ENCODE measurements at places on chromosomes 1 and 21. TPM values are rescaled to one million over a fixed set of nuclear protein-coding genes. Genes with fewer than 3 reads are reported as not detected.
A peak's percentile ranks its signal among the peaks of the same experiment; 100 is the strongest.

The PRAMEF10 gene
- total RNA-seq, result not detected

The OR2T8 gene
- not detected for total RNA-seq

The SLC44A3 gene
- total RNA-seq, result 0.21 TPM

The NUF2 gene
- total RNA-seq, result 67.4 TPM

The ESRRG gene
- total RNA-seq, result not detected

The AMY2A gene
- total RNA-seq, result not detected

GRCh38 chr1:248872752-248873408 lies 14.0 kb upstream of the ZNF692 start:
- peak; percentile 75 for DNase-seq

DNA sequence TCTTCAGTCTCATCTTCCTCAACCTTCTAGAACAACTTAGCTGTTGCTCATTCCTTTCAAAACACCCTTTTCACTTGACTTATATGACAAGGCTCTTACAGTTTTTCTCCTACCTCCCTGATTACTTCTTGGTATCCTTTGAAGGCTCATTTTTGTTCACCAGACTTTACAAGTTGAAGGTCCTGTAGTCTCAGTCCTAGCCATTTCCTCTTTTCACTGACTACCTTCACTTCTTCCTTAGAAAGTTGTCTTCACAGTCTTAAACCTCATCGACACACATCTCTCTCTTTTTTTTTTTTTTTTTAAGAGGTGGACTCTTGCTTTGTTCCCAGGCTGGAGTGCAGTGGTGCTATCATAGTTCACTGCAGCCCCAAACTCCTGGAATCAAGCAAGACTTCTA lies 6.6 kb upstream of the TP53BP2 start:
- DNase-seq, result no peak

DNA sequence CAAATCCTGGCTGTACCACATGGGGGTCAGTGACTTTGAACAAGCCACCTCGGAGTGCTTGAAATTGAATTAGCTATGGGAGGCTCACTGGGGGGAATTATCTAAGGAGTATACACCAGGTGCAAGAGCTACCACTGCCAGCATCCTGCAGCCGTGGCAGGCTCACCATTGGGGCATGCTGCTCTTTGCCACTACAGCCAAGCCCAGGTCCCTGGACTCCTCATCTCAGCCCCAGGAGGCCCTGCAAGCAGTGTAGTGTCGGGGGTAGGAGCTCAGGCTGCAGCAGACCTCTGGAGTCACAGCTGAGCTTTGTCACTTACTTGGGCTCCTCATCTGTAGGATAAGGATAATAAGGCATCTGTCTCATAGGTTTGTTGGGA lies 35.3 kb downstream of the ACOT11 start:
- no peak for DNase-seq

DNA sequence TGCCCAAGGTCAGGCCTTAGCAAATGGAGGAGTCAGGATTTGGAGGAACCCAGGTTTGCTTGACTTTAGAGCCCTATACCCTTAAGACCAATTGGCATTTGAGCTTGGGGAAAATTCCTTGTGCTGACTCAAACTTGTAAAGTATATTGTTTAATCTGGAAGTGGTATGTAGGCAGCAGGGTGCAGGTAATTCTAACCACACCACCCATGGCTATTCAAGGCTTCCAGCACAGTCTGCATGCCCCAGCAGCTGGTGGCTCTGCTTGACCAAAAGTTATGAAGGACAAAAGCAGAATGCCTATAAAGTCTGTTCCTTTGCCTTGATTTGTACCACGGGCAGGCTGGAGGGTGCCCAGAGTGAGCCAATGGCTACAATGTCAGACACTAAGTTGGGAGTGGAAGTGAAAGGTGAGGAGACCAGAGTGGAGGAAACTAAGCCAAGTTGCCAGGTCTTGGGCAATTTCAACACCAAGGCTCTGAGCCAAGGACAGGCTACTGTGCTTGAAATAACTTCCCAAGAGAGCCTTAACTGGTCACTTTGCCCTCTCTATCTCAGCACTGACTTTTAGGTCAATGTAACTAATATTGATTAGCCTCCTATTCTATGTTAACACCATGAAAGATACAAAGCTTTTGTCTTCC lies 4.7 kb upstream of the G0S2 start:
- DNase-seq, result no peak

GRCh38 chr21:42785666-42786427 lies 93.5 kb downstream of the WDR4 start:
- DNase-seq, result no peak

DNA sequence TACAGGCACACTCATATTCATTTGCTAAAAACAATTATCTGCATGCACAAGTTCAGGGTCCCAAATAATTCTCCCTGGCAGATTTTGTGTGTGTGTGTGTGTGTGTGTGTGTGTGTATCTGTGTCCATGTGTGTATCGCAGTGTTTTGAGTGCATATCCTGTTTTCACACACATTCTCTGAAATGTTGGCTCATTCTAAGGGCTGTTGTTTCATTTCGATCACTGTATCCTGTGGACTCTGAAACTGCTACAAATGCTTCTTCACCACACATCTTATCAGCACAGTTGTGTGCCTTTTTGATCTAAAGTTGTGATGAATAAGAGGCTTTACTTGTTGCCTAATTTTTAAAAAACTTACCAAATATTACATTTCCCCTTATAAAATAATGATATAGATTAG lies 34.6 kb downstream of the NR5A2 start:
- DNase-seq, result no peak

- DNase-seq, result no peak
Measured at GRCh38 chr1:105585791-105586190, 1470.7 kb upstream of the PRMT6 start.

DNA sequence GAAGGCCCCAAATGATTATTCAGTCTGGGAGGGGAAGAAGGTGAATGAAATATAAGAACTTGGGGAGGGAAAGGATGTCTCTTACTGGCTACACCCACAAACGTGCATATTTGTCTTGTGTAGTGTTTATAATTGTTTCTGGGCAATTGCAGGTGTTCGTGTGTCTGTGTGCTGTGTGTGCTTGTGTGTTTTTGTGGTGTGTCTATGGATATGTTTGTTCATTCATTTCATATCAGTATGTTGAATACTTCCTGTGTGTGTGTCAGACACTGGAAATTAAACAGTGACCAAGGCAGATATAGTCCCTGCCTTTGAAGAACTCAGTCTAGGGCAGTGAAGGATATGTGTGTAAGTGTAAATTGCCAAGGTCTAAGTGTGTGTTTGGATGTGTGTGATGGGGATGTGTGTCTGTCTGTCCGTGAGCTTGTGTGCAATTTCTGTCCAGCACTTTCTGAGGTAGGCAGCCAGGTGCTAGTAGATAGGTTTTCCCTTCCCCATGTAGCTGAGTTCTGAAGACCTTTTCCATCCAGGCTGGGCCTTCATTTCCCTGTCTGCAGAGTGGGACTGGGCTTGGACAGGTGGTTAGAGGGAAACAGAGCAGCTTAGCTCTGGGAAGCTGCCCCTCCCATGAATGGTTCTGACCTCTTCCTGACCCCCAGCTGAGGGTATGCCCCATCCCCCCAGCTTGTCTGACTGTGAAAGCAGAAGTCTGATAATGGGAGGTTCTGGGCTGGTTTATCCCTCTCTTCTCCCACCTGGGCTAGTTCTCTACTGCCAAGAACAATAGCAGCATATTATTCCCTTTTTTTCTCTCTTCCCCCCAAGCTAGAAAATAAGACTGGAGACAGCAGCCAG lies 3.8 kb downstream of the AGO1 start:
- no peak for DNase-seq

GRCh38 chr1:182003953-182004586 lies 57.4 kb downstream of the ZNF648 start:
- DNase-seq, result no peak

- peak; percentile 59 for DNase-seq
Measured at GRCh38 chr1:231421546-231421970, 529 bp downstream of the EGLN1 start.

DNA sequence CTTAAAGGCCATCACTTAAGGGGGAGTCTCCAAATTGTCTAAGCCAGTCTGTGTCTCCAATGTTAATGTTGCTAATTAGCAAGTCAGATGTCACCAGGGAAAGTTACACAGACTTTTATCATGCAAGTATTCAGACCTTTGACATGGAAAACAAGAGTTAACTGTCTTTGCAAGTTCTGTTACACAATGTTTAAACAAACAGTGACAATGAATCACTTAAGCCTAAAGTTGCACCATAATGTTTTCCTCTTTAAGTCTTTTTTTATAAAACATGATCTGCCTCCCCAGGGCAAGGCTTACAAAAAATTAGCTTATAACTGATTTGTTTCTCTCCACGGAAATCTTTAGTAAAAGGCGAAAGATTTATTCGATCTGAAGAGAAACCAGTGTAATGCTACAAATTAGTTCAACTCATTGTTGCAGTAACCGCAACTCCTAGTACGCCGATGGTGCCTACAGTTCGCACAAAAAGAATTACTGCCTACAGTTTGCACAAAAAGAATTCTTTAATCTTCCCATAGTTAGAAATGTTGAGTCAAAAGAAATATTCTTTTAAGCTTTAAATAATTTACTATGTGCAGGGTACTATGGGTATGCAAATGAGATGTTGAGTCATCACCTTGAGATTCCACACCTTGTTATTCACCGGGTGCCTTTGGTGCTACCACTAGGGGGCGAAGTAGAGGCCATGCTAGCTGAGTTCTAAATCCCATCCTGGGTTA lies 45.3 kb downstream of the HHAT start:
- DNase-seq, result peak; percentile 88

DNA sequence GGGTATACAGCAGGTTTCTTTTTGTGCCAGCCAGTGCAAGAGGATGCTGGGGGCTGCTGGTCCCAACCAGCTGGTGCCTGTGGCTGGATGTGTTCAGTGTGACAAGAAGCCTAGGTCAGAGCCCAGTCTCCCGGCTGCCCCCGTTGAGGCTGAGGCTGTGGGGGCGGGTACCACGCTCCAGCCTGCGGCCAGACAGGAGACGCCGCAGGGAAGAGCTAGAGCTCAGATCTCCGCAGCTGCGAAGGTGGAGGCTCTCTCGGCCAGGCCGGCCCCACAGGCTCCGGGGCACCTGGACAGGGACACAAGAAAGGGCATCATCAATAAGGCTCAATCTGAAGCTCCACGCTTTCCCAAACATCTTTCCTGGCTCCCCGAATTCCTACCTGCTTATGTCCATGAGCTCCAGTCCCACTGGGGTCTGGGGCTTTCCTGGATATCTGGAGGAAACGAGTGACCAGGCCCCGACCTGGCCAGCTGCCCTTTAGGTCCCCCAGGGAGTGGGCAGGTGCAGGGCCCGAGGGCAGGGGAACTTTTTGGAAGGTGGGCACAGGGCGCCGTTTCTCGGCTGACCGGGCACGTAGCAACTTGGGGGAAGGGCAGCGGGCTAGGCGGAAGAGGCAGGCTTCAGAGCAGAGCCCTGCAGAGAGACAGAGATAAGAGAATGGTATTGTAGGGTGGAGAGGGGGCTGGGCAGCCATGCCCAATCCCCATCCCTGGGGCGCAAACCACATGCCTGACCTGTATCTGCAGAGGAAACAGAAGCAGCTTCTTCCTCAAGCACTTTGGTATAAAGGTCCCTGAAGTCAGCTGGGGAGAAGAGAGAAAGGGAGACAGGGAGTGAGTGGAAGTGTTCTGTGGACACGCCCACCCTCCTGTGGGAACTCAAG lies 7.4 kb downstream of the ENTREP3 start:
- DNase-seq, result no peak

GRCh38 chr1:14826172-14826636 lies 227.7 kb downstream of the KAZN start:
- DNase-seq, result no peak

DNA sequence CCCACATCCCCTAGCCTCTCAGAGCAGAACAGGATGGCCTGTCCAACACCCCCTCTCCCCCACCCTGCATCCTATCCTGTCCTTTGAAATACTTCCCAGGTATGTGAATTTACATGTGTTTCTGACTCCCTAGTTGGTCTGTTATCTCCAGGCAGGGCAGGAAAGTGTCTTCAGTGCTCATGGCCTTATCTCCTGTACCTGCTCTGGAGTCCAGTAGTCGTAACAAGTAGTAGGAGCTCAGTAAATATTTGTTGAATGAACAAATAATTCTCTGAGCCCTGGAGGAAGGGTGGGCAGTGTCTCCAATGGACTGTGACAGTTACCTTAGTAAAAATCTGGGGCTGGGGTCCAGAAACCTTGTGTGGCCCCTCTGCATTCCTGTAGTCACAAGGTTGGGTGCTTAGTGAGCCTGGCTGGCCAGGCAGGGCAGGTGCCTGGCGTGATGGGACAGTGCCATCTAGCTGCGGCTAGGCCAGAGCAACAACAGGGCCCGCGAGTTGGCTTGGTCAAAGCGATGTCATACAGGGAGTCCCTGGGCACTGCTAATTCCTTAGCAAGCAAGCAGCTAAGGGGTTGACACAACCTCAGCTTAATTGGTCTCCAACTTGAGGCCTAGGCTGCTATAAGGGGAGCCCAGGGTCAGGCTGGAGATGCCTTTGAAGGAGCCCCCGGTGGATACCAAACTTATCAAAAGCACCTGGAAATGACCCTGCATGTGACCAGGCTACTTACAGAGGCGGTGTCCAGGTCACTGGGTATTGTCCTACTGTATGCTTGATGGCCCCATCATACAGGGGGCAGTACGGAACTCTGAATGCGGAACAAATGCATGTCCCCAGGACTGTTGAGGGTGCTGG lies 89.0 kb upstream of the PPM1J start:
- DNase-seq, result peak; percentile 77

DNA sequence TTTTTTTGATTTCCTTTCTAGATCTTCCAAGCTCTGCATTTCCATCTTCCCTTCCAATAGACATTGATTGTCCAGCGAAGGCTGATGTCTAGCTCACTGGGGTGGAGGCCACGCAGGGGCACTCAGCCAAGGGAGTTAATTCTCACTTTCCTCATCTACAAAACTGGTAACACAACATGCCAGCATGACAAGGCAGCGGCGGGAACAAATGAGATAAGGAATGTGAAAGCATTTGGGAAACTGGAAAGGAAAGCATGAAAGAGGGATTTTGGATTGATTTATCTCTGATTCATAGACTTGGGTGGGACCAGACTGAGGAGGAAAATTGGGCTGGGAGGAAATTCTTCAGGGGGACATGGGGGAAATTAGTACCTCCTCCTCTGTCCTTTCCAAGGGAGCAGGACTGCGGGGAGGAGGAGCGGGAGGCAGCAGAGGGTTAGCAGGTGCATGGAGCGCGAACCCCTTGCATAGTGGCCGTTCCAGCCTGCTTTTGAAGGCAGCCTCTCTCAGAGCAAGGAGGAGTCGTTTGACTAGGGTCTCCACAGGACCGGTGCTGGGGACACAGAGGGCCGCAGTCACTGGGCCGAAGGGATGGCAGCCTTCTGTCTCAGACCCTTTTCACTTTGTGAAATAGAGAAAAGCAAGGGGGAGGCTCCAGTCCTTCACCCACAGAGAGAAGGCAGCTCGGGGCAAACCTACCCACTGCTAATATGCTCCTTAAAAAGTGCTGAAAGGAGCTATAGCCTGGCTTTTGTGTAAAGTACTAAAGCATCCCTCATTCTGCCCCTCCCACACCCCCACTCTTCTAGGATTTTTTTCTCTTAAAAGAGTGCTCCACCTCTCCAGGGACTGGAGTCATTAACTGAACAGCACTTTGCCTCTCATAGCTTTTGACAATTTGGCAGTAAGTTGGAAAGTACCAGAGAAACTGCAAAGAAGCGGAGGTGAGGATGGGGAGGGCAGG lies 89.2 kb downstream of the PLXNA2 start:
- no peak for DNase-seq

DNA sequence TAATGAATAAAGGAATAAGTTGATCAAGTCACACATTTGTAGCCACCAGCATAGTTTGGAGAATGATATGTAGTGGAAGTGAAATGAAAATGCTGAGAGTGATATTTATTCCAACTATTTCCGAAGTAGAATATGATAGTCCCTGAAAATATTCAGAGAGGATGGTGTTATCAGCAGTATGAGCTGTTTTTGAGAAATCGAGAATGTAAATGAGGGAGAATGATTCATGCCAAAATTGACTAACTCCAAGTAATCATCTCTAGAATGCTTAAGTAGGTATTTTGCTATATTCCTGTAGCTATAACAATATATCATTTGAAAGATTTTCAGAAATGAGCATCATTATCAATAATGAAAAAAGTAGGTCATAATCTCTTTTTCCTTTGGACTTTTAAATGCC lies 178.9 kb downstream of the PDE4B start:
- no peak for DNase-seq

All from activated CD4-positive, alpha-beta memory T cell treated with anti-CD3 and anti-CD28 coated beads for 36 hours (primary cell).